ENCODE measurements at places on chromosomes 1 and 21.
A peak's percentile ranks its signal among the peaks of the same experiment; 100 is the strongest.

DNA sequence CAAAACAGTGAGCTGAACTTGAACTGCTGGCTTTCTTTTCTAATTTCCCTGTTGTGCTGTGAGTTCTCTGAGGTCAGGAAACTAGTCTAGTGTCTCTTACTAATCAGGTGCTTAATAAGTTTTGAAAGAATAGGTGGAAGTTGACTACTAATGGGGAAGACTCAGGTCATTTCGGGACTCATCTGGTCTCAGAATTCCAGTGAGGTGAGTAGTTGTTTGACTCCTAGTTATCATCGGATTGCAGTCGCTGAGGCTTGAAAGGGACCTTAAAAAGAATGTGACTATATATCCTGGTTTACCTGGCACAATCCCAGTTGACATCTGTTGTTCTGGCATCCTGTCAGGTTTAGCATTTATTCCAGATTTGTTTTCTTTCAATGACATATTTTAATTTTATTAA lies 81.4 kb upstream of the SPAG17 start:
- no peak for DNase-seq

- no peak for DNase-seq
These were observed 7.6 kb upstream of the HJV start for GRCh38 chr1:146029117-146029516.

- no peak for DNase-seq
These were observed 56.5 kb downstream of the GABPA start for GRCh38 chr21:25791319-25791718.

GRCh38 chr1:108858230-108858950 lies 1.5 kb upstream of the AKNAD1 start:
- no peak for DNase-seq

DNA sequence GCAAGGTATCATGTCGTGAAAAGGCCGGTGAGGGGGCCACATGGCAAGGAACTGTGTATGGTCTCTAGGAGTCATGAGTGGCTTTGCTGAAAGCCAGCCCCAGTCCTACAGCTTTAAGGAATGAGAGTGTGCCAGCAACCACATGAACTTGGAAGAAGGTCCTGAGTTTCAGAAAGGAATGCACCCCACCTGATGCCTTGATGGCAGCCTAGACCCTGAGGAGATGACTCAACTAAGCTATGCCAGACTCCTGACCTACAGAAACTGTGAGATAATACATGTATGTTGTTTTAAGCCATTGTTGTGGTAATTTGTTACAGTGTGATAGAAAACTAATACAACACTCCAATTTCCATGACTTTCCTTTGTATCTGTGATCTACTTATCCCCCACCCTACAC lies 33.5 kb upstream of the AKT3 start:
- peak; percentile 47 for DNase-seq

Measured in amniotic epithelial cell (primary cell).